MG63 (cell line): ENCODE measurements at places on chromosomes 3 and 15.
A peak's percentile ranks its signal among the peaks of the same experiment; 100 is the strongest.

GRCh38 chr15:94691169-94691568, 459.8 kb downstream of the MCTP2 start:
- no peak for DNase-seq

DNA sequence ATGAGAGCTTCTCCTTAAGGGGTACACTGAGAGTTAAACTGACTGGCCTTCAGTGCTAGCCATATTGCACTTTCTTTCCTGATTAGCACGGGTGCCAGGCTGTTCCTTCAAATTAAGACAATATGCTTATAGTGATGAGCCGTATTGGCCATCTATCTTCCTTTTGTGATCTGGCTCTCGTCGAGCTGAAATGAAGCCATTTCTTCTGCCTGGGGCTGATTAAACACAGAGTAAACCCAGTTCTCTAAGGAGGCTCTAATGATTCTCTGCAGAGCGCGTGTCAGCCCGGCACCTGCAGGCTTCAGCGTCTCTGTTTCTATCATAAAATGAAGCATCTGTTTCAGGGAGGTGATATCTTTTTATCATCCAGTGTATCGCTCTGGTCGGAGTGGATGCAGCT, 107.5 kb upstream of the NR2F2 start:
- no peak for DNase-seq

DNA sequence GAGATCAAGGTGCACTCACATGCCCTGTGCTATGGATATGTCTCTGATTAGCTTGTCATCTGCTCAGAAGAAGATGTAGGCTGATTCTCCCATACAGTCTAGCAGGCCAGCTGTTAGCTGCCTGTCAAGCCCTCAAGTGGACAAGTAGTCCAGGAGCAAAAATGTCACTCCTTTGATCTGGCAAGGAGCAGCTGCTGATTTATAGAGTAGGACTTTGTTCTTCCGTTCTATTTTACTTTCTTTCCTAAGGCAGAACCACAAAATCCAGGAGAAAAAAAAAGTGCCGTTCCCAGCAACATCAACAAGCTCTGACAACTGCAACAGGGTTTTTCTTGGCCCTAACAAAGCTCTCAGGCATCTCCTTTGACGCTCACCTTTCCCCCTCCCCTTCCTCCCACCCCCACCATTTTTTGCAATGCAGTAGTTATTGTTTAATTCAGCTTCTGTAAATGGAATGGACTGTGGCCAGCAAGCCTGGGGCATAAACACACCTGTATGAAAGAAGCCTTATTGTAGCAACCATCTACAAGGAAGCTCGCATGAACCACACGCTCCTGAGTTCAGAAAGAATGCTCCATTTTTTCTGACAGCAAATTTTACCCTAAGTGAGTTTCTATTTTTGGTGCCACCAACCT, 196.3 kb downstream of the MEIS2 start:
- no peak for DNase-seq

DNA sequence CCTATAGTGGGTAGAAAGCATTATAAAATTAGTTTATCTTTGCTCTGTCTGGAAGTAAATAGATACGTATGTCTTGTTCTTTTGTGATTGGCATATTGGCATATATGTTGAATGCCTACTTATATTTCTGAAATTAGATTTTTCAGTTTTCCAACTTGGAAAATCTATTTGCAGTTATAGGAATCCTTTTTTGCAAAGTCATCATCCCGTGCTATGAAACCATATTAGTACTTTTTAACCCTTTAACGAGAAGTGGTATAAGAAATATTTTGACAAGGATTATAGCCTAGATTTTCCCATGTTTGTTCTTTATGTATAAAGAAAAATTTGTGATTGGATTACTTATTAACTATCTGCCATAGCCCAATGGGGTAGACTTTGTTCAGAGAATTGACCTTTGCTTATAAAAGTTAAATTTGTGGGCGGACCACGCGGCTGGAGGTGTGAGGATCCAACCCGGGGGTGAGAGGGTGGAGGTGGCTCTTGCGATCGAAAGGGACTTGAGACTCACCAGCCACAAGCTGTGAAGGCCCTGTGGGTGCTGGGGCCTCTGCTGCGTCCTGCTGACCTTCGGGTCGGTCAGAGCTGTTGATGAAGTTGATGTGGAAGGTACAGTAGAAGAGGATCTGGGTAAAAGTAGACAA, 5.9 kb downstream of the LRRC28 start:
- no peak for DNase-seq

- DNase-seq, result no peak
Measured at GRCh38 chr3:127763816-127764215, 58.5 kb downstream of the MGLL start.

GRCh38 chr15:78880813-78881212, 8.1 kb downstream of the MORF4L1 start:
- no peak for DNase-seq

DNA sequence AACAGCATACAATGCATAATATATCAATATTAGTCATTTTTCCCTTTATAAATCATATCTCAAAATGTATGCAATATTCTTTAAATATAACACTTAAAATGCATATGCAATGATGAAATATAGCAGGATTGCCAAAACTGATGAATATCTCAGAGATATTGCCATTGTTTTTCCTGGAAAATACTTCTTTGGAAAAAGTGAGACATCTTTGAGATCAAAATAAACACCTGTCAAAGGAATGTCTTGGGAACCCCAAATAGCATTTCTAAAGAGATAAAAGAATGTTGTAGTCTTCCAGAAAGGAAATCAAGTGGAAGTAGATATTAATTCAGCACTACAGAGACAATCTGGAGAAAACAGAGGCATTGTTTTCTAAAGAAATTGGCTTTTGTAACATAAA, 457.8 kb upstream of the UBE2E2 start:
- DNase-seq, result no peak

DNA sequence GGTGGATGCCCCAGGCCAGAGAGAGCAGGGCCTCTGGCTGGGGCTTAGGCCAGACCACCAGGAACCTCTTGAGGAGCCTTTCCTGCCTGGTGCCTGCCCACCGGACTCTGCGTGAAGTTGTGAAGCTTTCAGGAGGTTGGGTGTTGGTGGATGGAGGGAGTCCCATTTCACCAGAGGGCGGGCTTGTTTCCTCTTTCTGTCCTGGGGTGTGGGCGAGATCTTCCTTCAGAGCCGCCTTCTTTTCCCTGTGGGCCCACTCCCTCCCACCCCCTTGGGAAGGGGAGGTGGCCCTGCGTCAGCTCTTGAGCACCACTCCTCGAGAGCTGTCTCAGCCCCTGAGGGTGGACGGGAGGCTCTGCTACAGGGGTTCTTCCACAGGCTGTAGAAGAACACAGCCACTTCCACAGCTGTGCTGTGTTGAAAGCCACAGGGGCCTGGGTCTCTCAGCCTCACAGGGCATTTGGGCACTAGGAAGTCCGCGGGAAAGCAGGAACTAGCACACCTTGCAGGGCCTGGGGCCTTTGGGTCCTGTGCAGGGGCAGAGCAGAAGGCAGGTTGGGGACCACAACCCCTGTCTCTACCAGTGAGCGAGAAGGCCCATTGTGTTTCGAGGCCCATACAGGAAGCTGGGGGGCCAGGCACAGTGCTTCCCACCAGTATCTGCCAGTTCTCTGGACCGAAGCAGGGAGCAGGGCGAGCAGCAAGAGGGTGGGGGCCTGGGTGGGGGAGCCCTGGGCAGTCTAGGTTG, 2.1 kb downstream of the AMIGO3 start:
- no peak for DNase-seq

- no peak for DNase-seq
Measured at GRCh38 chr3:79063624-79064023, 704.2 kb downstream of the ROBO1 start.

DNA sequence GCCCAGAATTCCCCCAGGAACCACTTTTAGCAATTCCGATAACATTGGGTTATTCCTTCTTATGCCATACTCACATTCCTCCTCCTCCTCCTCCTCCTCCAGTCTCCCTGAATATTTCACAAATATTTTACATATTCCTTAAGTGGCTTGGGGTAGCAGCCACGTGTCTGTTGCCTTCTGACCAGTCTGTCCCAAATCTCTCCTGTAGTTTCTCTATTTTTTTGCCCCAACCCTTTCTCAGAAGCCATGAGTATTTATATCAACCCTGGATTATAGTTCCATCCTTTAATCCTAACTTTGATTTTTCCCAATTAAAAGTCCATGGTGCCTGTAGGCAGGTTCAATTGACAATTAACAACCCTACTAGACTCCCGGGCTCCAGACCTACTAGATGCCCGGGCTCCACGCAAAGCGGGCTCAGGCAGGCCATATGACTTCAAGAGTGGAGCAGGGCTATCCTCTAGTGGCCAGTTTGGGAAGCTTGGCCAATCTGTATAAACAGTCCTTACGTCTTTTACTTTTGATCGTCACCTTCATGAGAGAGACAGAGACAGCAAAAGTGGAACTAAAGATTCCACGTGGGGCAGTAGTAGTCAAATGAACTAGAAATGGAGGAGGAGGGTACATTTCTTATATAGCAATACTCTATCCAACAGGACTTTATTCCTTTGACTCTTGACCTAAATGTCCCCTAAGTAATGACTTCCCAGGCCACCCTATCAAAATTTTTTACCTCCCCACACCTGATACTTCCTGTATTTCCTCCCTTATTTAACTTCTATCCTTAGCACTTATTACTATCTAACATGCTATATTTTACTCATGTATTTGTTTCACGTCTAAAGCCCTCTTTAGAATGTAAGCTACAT, 69.7 kb downstream of the USF3 start:
- DNase-seq, result peak; percentile 58

DNA sequence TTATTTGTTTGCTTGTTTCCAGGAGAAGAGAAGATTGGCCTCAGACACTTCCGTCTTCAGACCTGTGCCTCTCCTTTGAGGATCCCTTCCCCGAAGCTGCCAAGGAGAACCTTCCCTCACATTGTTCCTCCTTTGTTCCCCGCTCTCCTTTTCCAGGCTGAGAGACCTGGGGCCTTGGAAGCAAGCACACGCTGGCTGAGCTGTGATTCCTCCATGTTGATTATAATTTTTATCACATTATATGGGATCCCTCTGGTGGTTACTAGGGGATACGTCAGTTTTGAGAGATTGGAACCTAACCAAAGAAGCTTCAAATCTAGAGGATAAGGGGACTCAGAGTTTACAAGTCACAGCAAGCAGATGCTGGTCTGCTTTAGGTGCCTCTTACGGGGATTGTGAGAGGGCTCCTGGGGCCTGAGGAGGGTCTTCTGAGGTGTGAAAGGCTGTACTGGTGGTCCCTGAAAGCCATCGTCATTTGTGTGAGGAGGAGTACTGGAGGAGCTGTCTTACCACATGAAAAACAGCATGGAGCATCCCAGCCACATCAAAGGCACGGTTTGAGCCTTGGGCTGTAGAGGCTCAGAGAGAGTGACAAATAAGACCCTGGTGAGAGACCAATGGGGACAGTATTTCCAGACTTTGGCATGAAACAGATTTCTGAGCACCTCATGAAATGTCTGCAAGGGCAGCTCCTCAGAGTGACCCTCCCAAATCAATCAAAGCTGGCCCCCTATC, 760.1 kb upstream of the CFAP20DC start:
- no peak for DNase-seq

DNA sequence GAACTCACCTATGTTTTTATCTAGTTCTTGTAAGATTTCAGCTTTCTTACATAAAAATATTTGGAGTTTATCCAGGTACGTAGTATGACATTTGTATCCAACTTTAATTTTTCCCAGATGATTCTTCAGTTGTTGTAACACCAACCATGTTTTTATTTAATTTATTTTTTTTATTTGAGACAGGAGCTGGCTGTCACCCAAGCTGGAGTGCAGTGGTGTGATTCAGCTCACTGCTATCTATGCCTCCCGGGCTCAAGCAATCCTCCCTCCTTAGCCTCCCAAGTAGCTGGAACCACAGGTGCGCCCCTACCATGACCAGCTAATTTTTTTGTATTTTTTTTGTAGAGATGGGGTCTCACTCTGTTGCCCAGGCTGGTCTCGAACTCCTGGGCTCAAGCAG, 6.6 kb downstream of the XYLB start:
- no peak for DNase-seq

- peak; percentile 68 for DNase-seq
Measured at GRCh38 chr3:45204136-45204535, 22.0 kb downstream of the TMEM158 start.

DNA sequence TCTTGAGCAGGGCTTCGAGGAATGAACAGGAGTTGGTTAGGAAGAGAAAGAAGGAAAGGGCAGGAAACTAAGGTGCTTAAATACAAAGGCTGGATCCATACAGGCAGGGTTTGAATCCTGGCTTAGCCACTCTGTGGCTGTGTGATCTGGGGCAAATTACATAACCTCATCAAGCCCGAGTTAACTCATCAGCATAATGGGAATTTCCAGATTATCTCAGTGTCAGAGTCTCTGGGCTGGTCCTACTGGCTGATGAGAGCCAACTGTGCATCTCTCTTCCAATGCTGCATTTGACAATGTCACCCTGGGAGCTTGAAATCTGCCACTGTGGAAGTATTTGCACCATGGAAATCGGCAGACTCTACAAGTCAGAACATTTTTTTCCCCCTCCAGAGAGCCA, 83.8 kb upstream of the SLC6A6 start:
- DNase-seq, result no peak

DNA sequence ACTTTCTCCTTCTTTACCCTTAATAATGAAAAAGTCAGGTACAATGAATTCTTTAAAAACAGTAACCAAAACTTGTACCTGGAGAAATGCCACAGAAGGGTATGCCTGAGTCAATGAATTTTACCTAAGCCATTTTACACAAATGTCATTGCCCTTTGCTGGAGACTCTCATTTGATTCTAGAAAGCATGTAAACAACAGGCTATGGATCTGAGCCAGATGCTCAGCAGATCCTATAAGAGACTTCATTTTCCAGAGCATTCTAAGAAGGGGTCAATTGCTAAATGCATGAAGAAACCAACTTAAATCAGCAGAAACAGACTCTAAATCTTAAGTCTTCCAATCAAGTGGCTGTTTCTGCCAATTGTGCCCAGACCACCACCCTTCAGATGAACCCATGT, 83.8 kb upstream of the GALNT15 start:
- no peak for DNase-seq

- no peak for DNase-seq
Measured at GRCh38 chr3:186979852-186980251, 49.5 kb downstream of the ST6GAL1 start.

GRCh38 chr3:107657971-107658370, 135.2 kb downstream of the BBX start:
- DNase-seq, result no peak

- DNase-seq, result no peak
Measured at GRCh38 chr3:32340611-32341365, 50.9 kb upstream of the CMTM7 start.

- no peak for DNase-seq
Measured at GRCh38 chr3:38274864-38275649, 7.0 kb upstream of the SLC22A14 start.

GRCh38 chr3:175041369-175041768, 182.2 kb downstream of the NAALADL2 start:
- no peak for DNase-seq

DNA sequence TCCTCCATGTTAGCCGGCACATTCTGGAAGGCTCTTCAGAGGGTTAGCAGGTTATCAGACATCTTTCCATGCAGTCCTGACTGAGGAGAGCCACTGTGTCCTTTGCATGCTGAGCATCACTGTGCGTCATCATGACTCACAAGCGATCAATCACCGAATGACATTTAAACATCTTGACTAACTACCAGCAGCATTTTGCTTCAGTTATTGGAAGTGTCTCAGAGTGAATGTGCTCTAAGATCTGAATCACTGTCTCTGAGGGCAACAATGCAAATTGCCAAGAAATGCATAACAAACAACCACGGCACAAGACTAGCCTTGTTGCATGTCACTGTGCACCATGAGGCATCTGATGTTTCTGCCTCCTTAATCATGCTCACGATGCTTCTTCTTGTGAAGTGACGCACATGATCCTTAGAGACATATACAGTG, 18.3 kb upstream of the ATP8B4 start:
- DNase-seq, result peak; percentile 76
